Naive thymus-derived CD4-positive, alpha-beta T cell (primary cell): ENCODE measurements at places on chromosomes 12 and 14.

DNA sequence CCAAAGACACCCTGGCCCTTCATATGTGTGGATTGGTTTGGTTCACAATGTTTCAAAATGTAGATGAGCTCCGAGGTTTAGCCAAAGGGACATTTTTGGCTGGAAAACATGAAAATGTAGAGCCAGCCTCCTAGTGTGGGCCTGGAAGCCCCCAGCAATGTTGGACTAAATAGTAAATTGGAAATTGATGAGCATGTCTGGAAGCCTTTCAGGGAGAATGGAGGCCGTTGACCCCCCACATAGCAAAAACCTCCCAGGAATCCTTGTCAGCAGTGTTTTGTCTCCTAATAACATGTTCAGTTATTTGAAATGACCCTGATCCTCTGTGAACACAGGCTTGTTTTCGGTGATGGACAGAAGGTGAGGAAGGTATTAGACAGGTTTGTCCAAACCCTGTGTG lies 65.1 kb upstream of the TBX3 start:
- H3K36me3 ChIP-seq, result no peaks in the 10 kb centered on the region
- H3K4me1 ChIP-seq, result no peaks in the 10 kb centered on the region
- H3K4me3 ChIP-seq, result no peak overlapping the region

GRCh38 chr14:58755031-58755925 lies 117.5 kb downstream of the DACT1 start:
- no peak overlapping the region for H3K27ac ChIP-seq
- no peaks in the 10 kb centered on the region for H3K36me3 ChIP-seq
- H3K4me1 ChIP-seq, result no peaks in the 10 kb centered on the region
- no peak for DNase-seq
- no peak overlapping the region for H3K4me3 ChIP-seq
- no peaks in the 10 kb centered on the region for H3K27me3 ChIP-seq

DNA sequence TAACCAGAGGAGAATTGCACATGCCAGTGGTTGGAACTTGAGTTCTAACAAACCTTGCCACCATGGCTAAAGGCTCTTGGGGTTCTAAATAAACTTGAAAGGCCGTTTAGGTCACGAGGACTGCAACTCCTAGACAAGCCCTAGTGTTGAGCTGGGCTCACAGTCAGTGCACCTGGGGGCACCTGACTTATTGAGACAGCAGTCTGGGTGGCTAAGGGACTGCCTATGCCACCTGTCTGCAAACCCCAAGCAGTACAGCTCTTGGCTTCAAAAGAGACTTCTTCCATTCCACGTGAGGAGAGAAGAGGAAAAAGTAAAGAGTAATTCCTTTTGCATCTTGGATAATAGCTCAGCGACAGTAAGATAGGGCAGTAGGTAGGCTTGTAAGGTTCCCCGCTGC lies 765.6 kb upstream of the FOXG1 start:
- DNase-seq, result no peak
- H3K27me3 ChIP-seq, result no peaks in the 10 kb centered on the region
- no peak overlapping the region for H3K27ac ChIP-seq
- H3K4me3 ChIP-seq, result no peak overlapping the region
- no peaks in the 10 kb centered on the region for H3K4me1 ChIP-seq

DNA sequence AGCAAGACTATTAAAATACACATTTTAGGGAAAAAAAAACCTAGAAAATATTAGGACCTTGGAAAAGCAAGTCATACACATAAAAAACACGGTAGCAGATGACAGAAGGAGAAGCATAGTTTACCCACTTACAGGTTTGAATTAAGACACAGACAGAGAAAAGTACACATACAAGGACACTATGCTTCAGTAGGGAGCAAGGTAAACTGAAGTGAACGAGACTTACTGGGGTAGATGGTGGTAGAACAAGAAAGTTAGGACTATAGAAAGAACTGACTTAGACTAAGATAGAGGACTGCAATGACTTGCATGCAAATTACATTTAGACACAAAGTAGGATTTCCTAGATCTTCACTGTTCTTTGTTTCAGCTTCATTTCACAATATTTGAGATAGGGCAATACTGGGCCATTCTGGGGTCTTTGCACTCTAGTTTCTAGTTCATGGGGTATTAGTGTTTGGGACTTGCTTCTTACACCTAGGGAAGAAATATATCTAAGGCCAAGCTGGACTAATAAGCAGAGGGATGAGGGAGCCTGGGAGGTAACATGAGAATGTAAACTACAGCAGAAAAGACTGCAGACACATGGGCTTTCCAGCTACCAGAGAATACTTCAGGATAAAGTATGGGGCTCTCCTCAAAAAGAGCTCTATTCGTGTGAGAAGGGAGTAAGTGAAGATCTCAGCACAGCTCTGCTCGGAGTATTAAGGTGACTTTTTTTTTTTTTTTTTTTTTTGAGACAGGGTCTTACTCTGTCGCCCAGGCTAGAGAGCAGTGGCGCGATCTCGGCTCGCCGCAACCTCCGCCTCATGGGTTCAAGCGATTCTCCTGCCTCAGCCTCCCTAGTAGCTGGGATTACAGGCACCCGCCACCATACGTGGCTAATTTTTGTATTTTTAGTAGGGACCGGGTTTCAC lies 27.7 kb upstream of the STAC3 start:
- peaks cover 15% of the 10 kb centered on the region for H3K4me1 ChIP-seq
- peaks cover 13% of the 10 kb centered on the region for H3K36me3 ChIP-seq
- H3K27ac ChIP-seq, result no peak overlapping the region
- no peaks in the 10 kb centered on the region for H3K27me3 ChIP-seq

DNA sequence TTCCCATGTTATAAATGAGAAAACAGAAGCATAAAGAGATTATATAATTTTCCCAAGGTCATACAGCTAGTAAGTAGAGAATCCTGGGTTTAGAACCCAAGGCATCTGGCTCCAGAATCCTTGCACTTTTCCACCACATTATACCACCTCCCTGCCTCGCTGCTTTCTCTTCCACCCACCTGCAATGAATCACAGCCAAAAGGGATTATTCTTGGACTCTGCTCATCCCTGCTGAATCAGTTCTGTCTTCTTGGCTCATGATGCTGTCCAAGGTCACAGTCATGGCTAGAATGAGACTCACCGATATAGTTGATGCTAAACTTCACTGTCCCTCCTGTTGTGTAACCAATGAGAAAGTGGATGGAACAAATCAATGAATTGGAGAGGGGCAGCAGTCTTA lies 356.6 kb downstream of the FUT8 start:
- no peaks in the 10 kb centered on the region for H3K4me1 ChIP-seq
- DNase-seq, result no peak
- no peaks in the 10 kb centered on the region for H3K36me3 ChIP-seq
- H3K27me3 ChIP-seq, result no peaks in the 10 kb centered on the region

DNA sequence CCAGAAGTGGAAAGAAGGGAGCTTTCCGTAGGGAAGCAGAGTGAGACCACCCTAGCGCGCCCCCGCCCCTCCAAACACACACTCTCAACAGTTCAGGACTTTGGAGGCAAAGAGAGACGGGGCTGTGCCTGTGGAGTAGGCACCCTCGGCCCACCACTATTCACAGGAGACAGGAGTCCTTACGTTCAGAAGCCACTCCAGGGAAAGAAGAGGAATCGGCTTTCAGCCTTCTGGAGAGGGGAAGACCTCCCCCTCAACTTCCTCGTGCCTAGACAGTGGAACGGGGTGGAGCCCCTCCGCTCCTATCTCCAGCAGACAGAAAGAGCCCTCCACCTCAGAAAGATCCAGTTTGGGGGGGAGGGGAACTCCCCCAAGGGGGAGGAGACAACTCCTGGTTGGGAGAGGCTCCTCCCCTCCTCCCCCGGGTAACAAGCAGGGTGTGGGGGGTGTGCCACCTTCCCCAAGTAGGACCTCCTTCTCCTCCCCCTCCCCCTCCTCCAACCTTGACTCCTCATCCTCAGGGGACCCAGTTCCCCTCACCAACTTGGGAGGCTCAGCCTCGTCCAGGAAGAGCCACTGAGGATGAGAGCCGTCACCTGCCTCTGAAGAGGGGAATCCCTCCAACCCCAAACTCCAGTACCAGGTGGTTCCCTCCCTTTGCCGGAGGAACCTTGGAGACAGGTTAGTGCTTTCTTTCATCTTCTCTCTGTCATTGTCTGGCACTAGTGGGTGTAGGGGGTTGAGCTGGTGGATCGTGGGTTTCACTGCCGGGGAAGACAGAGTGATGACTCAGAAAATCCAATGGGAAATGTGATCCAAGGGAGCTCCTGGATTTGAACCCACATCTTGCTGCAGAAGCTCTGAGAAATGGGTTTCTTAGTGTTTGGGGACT lies 883 bp downstream of the FOXJ2 start:
- peak overlapping the region; percentile 88 for H3K4me3 ChIP-seq
- no peak for DNase-seq
- H3K27ac ChIP-seq, result peak overlapping the region; percentile 100
- H3K27me3 ChIP-seq, result no peaks in the 10 kb centered on the region

DNA sequence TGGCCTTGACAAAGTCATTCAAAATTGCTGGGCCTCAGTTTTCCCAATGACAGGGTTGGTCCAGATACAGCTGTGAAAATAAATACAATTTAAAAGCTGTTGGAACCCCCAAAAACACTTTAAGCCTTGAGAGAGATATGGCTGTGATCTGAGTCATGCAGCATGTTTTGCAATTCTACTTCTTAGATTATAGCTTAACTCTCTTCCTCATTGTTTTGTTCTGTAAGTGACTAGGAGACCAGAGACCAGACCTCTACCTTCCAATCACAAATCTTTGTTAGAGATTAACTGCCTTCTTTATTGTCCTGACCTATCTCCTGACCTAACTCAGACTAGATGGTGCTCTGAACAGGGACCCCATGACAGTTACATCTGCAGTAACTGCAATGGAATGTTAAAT lies 198.1 kb downstream of the STXBP6 start:
- H3K27me3 ChIP-seq, result no peaks in the 10 kb centered on the region
- H3K4me3 ChIP-seq, result no peak overlapping the region
- H3K36me3 ChIP-seq, result no peaks in the 10 kb centered on the region
- H3K27ac ChIP-seq, result no peak overlapping the region
- H3K4me1 ChIP-seq, result no peaks in the 10 kb centered on the region
- no peak for DNase-seq

DNA sequence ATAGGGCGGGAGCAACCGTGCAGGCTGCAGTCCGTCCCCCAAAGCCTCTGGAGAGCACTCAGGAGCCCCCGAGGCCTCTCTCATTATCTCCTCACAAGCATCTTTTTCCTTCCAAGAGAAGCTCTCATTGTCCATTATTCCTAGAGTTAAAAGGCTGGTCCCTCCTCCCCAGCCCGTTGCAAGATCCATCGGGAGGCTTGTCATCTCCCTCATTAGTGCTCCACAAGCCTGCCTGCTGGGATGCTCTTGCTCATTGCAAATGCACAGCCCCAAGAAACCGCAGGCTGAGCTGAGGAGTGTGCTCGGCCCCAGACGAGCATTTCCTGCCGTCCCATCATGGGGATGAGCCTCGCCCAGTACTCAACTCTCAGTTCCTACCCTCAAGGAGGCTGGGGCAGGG lies 23.3 kb downstream of the NUAK1 start:
- H3K4me1 ChIP-seq, result no peaks in the 10 kb centered on the region
- H3K36me3 ChIP-seq, result no peaks in the 10 kb centered on the region
- H3K27me3 ChIP-seq, result no peaks in the 10 kb centered on the region
- no peak for DNase-seq
- H3K27ac ChIP-seq, result no peak overlapping the region

DNA sequence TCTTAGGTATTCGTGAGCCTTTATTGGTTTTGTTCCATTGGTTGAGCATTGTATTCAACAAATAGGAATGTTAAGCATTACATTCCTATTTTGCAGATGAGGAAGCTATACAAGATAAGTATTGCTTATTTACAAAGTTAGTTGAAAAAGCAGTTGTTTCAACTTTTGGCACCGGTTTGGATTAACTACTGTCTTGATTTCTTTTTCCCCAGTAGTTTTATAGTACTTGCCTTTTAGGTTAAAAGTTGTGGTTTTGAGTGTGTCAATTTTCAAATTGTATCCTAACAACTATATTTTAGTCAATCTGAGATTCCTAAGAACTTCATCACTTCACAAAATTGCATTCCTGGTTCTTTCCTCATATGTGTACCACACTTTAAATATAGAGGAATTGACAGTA lies 23.8 kb upstream of the MBIP start:
- no peak overlapping the region for H3K4me3 ChIP-seq
- no peak overlapping the region for H3K27ac ChIP-seq
- H3K27me3 ChIP-seq, result no peaks in the 10 kb centered on the region

DNA sequence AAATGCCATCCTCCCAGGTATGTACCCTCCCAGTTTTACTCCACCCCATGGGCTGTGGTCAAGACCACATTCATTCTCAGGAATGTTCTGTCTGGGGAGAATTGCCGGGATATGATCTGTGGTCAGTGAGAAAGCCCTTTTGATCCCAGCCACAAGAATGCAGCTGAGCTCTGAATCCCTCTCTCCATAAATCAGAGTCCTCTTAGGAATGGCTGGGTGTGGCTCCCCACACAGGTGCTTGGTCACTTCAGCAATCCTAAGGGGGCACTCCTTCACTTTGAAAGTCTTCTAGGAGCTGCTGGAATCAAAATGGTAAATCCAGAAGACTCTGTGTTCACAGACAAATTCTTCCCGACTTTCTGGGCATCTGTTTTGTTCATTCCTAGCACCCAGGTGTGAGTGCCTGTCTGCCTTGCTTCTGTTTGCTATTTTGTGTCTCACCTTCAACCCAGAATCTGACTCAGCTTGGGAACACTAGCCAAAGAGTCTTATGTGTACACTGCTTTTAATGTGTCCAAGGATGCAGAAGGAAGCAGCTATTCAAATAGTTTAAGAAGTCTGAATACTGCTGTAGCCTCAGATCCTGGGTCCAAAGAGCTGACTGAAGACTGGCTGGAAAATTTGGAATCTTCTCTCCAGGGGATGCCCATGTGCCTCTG lies 144.6 kb upstream of the CDKN3 start:
- no peaks in the 10 kb centered on the region for H3K36me3 ChIP-seq
- no peaks in the 10 kb centered on the region for H3K27me3 ChIP-seq
- H3K4me1 ChIP-seq, result no peaks in the 10 kb centered on the region
- no peak for DNase-seq
- H3K4me3 ChIP-seq, result no peak overlapping the region

DNA sequence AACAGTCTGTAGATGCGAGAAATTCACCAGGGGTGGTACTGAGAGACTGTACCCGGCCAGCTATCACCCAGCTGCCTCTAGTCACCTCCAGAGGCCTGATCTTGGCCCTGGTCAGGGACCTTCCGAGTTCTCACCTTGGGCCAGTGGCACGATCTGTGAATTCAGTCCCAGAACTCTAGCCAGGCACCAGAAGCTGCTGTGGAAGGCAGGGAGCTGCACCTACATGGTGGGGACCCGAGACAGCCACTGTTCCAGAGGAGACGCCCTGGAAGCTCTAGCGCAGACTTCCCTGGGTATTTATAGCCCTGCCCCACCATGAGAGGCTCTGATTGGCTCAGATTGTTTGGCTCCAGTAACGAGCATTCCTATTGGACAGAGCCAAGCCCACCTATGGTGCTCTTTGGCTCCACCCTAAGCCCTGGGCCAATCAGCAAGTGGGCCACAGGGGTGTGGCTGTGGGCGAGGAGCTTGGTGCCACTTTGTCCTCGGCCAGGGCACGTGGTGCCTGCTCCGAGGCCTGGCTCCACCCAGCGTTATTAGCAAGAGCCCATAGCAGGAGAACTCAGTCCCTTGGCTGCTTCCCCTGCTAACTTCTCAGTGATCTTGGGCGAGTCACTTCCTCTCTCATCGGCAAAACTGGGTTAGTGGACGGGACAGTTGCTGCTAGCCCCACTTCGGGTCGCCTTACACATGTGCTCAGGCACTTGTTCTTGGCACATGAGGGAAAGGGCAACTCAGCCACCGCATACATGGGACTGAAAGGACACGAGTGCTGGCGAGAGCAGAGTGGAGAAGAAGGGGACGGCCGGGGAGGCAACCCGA lies 89.0 kb upstream of the BCL11B start:
- no peaks in the 10 kb centered on the region for H3K27me3 ChIP-seq
- DNase-seq, result no peak
- no peak overlapping the region for H3K27ac ChIP-seq
- no peaks in the 10 kb centered on the region for H3K36me3 ChIP-seq
- no peaks in the 10 kb centered on the region for H3K4me1 ChIP-seq

- no peaks in the 10 kb centered on the region for H3K4me1 ChIP-seq
- no peaks in the 10 kb centered on the region for H3K36me3 ChIP-seq
- H3K4me3 ChIP-seq, result no peak overlapping the region
- no peak for DNase-seq
Observed at GRCh38 chr14:92258934-92259333, 64.0 kb upstream of the SLC24A4 start.
